ENCODE measurements at places on chromosomes 5 and 9.

GRCh38 chr9:126777733-126778132 is 27.1 kb upstream of the ZBTB43 start:
- no peak for DNase-seq

- no peak for DNase-seq
Measured at GRCh38 chr9:114552706-114553105, 34.9 kb upstream of the ATP6V1G1 start.

DNA sequence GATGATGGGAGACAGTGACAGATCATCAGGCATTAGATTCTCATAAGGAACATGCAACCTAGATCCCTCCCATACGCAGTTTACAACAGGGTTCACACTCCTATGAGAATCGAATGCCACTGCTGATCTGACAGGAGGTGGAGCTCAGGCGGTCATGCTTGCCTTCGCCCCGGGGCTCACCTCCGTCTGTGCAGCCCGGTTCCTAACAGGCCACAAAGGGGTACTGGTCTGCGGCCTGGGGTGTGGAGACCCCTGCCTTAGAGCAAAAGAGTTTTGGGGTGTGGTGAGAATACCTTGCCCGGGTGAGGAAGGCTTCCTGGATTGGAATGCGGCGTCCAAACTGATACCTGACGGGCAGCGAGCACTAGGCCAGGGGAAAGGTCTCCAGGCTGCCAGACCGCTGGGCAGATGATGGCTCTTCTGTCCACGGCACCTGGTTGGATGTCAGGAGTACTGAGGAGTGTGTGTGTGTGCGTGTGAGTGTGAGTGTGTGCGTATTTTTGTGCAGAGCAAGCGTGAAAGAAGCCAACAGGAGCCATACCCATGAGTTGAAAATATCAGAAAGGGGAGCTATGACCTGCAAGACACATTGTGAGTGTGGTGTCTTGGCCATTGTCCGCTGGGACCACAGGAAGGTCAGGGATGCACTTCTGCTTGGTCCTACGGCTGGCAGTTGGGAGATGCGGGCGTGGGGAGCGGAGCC is 55.4 kb downstream of the ACER2 start:
- no peak for DNase-seq

GRCh38 chr5:132480042-132480441 is 10.5 kb downstream of the IRF1 start:
- DNase-seq: no peak

- no peak for DNase-seq
Measured at GRCh38 chr5:61330341-61330844, 1.7 kb upstream of the ZSWIM6 start.

DNA sequence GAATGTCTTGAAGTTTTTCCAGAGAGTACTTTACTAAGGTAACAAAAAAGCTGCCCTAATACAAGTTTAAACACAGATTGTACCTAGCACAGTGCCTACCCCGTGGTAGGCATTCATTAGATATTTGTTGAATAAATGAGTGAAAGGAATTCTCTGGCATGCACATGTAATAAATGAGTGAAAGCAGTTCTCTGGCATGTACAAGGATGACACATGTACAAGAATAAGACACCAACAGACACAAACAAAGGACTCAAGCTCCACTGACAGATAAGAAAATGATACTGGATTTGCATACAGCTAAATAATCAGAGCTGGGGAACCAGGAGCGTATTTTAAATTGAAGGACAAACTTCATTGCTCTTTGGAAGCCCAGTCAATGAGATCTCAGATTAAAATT is 535.8 kb downstream of the EFNA5 start:
- DNase-seq: no peak

- DNase-seq: no peak
Measured at GRCh38 chr9:113531919-113532808, 68.6 kb downstream of the RGS3 start.

- DNase-seq: no peak
Measured at GRCh38 chr9:128412120-128412790, 8.4 kb upstream of the CERCAM start.

GRCh38 chr9:133615606-133616188 is 6.5 kb upstream of the FAM163B start:
- DNase-seq: no peak

DNA sequence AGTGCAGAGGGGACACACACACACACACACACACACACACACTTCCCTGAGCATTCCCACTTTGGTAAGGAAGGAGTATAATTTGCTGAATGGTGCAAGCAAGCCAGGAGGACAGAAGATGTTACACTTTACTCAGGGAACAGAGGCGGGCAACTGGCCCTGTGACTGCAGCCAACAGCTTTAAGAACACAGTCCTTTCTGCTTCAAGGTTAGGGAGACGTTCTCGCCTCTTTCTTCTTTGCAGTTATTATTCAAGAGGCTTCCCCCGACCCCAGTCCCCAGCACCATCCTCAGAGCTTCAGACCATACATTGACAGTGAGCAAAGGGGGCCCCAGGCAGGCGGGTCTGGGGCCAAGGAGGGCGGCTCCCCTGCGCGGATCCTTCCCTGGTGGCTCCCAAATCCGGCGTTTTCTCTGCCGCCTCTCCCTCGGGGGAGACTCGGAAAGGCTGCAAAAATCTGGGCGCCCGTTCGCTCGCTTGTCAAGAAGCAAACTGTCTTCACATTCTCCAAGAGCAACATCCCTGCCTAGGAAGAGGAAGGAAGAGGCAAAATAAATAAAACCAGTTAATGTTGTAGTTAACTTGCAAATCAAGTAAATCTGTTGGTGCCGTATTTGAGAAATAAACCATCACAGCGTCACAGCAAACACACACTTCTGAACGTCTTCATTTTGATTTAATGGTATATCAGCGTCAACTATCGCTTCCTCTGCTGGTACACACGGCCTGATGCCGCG is 3.8 kb upstream of the LHX2 start:
- DNase-seq: no peak

DNA sequence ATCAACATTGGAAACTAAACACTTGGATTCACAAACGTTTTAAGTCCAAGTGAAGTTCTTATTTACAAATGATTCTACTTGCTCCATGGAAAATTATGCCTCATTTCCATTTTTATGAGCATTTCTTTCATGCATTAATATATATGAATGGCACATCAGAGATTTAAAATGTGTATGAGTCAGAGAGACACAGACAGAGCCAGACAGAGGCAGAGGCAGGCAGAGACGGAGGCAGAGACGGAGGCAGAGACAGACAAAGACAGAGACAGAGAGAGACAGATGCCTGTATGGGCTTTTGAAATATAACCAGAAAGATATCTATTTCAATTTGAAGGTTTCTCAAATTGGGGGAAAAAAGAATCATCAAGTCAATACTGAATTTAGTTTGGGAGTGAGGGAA is 649.0 kb downstream of the PTPRD start:
- DNase-seq: no peak

DNA sequence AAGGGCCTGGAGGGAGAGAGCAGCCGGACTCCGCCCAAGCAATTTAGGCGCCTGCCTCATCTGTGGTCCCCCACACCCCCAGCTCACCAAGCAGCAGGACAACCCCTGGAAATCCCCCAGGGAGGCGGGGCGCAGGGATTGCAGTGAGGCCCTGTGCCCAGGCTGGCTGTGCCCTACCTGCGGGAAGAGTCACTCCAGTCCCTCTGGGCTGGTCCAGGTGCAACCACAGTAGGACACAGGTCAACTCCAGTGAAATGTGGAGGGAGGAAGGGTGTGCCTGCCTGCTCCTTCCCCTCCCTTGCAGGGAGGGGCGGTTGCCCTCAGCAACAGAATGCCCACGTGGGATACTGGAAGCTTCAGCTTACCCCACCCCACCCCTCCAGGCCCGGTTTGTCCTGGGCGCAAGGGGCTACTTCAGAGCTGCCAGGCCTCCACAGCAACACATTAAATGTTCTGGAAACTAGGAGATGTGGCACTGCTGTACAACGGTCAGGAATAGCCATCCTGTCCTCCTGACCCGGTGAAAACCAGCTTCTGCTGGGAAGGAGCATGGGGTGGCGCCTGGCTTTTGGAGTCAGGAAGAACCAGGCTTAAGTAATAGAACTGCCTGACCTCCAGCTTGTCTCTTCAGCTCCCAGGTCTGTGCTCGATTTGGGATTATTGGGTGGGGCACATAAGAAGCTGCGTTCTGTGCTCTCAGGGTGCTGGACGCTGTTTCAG is 22.5 kb downstream of the ABO start:
- DNase-seq: no peak

- DNase-seq: no peak
Measured at GRCh38 chr9:112753725-112754124, 3.2 kb downstream of the SNX30 start.

- no peak for DNase-seq
Measured at GRCh38 chr9:128164307-128164885, 4.3 kb downstream of the BBLN start.

DNA sequence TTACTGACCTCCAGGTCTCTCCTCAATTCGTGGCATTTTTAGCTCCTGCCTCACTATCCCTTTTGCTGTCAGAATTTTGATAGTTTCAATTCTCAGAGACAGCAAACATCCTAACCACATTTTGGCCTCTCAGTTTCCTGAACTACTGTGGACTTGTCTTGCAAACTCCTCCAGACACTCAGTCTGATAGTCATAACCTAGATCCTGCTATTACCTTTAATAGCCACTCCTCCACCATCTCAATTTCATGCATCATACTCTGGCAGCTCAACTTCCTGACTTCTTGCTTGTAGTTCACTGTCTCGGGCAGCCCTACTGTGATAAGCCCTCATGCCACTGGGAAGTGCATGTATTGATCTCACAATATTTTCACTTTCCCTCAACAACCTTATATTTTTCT is 481.8 kb upstream of the CDH18 start:
- DNase-seq: no peak

GRCh38 chr9:78010445-78010844 is 21.2 kb downstream of the GNAQ start:
- DNase-seq: no peak

GRCh38 chr9:113185271-113185670 is 34.5 kb downstream of the SLC31A2 start:
- DNase-seq: no peak

- DNase-seq: no peak
Measured at GRCh38 chr9:129281506-129282145, 103.6 kb upstream of the IER5L start.
